ENCODE measurements at places on chromosomes 16 and 17.

- no peak for DNase-seq
Measured at GRCh38 chr16:17691899-17692176, 221.1 kb upstream of the XYLT1 start.

DNA sequence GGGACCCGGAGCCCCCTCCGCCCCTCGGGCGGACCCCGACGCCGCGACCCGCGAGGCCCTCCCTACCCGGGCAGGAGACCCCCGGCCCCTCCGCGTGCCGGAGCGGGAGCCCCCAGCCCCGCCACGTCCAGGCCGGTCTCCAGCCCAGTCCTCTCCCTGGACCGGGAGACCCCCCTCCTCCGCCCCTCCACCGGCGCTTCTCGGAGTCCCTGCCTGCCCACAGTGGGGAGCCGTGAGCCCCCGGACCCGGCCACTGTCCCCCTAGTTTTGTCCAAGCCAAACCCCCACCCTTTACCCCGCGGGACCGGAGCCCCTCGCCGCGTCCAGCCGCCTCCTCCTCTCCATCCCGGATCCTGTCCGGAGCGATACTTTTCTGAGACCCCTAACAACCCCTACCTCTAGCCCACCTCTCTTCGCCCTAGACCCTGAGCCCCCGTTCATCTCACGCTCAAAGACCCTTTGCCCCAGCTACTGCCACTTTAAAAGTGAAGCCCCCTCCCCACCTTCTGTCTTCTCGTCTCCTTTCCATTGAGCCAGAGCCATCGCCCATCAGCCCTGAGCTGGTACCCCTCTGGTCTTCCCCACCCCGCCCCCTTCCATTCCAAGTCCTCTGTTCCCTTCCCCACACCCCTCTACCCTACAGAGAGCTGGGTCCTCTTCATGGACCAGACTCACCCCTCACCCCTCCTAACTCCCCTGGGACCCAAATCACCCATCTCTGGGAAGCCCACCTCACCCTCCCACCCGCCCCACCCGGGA, 1.0 kb downstream of the NECAB2 start:
- no peak for DNase-seq

GRCh38 chr16:88530858-88531203, 39.4 kb upstream of the ZC3H18 start:
- no peak for DNase-seq

GRCh38 chr17:44473367-44473766, 29.8 kb downstream of the GPATCH8 start:
- no peak for DNase-seq

DNA sequence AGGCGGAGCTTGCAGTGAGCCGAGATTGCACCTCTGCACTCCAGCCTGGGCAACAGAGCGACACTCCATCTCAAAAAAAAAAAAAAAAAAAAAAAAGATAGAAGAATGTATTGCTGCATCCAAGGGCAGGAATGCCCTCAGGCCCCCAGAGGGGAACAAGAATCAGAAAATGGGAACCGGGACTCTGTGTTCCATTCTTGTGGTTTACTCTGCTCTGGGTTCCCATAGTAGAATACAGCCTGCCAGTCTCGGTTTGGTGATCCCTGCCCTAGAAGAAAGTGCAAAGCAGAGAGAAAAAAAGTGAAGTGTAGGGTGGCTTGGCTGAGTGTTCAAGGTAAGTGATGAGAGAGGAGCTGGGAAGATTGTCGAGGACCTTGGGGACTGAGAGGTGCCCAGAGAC, 27.4 kb upstream of the KDM6B start:
- no peak for DNase-seq

- peak; percentile 29 for DNase-seq
Measured at GRCh38 chr16:54204756-54205155, 81.8 kb downstream of the IRX3 start.

DNA sequence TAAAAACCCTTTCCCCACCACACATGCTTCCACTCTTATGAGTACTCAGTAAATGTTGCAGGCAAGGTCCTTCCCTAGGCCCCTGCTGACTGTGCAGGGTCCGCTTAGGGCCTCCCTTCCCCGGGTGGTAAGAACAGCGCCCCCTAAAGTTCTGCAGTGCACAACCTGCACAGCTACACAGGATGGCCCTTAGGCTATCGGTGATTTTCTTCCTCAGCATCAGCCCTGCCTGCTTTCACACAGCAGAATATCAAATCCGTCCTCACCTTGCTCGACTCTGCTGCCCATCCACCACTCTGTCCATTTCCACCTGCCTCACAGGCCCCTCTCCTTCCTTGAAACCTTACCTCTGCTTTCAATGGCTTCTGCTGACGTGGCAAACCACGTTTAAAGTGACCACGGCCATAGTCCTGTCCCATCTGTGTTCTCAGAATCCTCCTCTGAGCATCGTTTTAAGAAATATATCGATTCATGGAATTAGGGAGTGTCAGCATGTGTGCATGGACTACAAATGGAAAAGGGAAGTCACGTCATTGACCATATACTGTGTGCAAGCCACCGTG, 51.4 kb upstream of the TMEM132E start:
- no peak for DNase-seq

DNA sequence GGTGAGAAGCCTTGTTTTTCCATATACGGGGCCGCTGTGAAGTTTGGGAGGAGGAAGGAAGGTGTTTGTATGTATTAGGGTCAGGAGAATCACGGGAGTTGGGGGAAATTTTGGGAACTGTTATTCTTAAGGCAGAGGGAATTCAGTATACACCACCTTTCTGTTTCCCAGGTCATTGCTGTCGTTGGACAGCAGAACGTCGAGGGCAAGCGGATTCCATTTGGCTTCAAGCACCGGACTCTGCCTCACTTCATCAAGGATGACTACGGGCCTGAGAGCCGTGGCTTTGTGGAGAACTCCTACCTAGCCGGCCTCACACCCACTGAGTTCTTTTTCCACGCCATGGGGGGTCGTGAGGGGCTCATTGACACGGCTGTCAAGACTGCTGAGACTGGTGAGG, 17.6 kb downstream of the POLR2A start:
- no peak for DNase-seq

DNA sequence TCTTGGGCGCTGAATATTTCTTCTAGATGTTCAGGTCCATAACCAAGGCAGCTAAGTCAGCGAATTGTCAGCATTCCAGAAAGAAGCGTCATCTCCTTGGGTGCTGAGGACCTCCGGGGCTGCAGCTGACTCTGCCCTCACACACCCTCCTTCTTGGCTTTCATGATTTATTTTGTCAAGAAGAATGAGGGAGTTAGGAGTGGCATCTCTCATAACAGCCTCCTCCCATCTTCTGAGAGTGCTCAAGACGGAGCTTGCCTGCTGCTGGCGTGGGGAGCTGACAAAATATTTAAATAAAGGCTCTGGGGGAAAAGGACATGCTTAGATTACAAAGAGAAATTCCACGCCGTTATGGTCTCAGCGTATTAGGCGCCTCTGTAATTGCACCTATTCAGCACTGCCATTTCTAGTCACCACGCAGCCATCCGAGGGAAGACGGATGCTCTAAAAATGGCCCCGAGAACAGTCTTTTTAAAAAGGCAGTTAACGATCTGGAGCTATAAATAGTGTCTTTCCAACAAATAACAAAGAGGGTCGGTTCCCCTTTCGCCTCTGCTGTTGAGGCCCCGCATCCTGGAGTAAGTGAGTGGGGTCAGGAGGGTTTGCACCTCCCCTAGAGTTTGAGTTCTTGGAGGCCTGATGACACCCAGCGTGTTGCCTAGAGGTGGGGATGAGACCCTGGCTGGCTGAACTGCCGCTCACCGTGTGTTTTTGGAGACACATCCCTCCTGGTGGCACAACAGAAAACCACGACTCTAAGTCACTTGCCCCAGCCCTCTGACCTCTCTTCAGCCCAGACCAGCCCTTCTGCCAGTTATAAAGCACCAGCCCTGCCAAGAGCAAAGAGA, 187.0 kb downstream of the CCDC182 start:
- DNase-seq = no peak

Data from hippocampal formation (tissue), 2 donors.